NCI-H1105 (cell line): ENCODE measurements at places on chromosomes 16 and 17.

DNA sequence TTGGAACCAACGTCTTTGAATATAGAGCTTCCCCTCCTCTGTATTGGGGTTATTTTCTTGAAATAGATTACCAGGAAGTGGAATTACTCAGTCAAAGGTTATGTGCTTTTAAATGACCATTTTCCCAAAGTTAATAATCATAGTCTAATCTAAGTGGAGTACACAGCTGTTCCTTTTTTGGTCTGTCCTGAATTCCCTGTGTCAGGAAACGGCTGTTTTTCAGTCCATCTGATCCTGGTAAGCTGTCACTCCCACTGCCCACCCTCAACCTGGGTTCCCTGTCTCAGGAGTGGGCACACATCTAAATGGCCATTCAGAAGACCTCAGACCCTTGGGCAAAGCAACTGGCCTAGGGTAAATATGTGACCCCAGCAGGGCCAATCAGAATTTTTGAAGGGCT lies 57.6 kb upstream of the KSR1 start:
- DNase-seq: no peak

GRCh38 chr16:212999-213398 lies 16.2 kb downstream of the LUC7L start:
- DNase-seq: no peak

- DNase-seq: no peak
Measured at GRCh38 chr16:87806261-87806640, 40.5 kb upstream of the KLHDC4 start.

DNA sequence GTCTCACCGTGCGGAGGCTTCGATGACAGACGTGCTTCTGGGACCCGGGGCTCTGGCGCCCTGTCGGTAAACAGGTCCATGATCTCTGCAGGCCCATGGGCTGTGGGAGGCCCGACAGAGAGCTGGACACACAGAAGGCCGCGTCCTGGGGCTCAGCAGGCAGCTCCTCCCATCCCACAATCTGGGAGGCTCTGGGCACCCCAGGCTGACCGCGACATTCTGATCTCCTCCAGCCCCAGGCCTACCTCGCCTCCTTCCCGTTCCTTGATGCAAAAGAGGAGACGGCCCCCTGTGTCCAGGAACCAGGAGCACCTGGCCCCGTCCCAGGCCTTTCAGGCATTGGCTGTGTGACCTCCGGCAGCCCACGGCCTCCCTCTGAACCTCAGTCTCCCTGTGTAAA lies 23.3 kb downstream of the TRARG1 start:
- DNase-seq: no peak

DNA sequence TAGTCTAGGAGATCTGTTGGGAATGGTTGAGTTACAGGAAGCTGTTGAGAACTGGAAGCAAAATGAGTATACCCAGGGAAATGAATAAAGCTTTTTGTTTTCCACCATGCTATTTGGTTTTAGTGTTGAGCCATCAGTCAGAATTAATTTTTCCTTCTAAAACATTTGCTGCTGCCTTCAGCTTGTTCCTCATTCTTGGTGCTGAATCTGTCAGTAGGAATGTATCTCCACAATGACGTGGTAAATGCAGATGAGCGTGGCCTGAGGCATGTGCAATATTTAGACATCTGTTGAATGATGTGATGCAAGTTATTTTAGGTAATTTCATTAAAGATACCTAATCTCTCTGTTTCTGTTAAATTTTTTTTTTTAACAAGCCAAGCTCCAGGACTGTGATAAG lies 10.9 kb downstream of the HAPSTR1 start:
- no peak for DNase-seq

GRCh38 chr17:17702449-17703139 lies 21.3 kb downstream of the RAI1 start:
- peak; percentile 52 for DNase-seq

DNA sequence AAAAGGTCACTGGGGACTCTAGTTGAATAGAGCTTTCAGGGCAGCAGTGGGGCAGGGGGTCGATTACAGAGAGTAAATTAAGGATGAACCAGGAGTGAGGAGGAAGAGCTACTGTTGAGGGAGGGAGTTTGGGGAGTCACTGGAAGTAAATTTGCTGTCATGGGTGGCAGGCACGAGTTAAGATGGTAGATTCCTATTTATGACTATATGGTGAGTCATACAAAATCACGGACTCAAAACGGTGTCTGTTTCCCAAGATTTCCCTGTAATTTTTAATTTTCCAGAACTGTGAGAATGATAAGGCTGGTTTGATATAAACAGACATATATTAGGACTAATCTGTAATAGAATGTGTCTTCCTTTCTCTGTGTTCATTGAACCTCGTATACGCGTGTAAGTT lies 287.6 kb upstream of the GOT2 start:
- DNase-seq: no peak

GRCh38 chr17:49434821-49435670 lies 20.4 kb upstream of the PHB1 start:
- DNase-seq: no peak

DNA sequence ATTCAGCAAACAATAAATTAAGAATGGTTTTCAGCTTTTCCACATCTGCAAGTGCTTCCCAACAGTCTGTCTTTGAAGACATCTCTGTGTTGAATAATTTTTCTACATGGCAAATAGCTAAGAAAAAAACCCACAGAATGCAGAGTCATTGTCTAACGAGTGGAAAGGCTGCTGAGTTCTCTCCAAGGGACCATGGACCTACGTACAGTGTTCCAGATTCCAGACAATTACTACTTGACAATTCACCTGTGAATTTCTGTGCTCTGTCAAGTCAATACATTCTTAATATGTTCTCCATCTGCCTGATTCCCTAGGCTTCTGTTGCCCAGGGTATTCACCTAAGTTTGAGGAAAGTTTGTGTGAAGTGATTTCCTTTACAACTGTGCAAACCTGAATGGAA lies 83.8 kb upstream of the CA10 start:
- DNase-seq: no peak

- no peak for DNase-seq
Measured at GRCh38 chr17:81333616-81334368, 38.7 kb upstream of the SLC38A10 start.

- DNase-seq: no peak
Measured at GRCh38 chr16:2710711-2711231, 9.3 kb downstream of the PRSS27 start.

GRCh38 chr17:75594499-75595283 lies 7.1 kb downstream of the MYO15B start:
- DNase-seq: no peak

DNA sequence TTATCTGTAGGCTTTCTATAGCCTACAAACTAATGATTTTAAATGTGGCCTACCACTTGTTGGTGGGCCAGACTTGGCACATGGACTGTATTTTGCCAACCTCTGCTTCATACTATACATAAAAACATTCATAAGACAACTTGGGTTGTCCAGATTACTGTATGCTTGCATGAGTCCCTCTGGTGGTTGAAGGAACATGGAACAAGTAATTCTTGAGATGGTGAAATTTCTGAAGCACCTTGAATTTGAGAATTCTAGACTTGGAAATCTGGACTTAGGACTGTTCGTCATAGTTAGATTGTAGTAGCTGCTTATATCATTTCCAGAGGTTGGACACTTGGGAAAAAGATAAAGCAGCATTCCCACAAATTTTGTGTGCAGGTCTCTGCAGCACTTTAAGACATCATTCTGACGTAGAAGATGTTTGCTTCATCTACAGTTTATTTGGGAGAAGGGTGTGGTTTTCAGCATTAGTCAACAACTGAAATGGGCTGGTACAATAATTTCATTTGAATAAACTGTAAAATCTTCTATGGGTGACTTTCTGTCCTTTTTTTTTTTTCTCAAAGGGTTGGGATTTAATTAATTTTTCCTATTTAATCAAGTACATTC lies 31.2 kb downstream of the NFATC3 start:
- no peak for DNase-seq

DNA sequence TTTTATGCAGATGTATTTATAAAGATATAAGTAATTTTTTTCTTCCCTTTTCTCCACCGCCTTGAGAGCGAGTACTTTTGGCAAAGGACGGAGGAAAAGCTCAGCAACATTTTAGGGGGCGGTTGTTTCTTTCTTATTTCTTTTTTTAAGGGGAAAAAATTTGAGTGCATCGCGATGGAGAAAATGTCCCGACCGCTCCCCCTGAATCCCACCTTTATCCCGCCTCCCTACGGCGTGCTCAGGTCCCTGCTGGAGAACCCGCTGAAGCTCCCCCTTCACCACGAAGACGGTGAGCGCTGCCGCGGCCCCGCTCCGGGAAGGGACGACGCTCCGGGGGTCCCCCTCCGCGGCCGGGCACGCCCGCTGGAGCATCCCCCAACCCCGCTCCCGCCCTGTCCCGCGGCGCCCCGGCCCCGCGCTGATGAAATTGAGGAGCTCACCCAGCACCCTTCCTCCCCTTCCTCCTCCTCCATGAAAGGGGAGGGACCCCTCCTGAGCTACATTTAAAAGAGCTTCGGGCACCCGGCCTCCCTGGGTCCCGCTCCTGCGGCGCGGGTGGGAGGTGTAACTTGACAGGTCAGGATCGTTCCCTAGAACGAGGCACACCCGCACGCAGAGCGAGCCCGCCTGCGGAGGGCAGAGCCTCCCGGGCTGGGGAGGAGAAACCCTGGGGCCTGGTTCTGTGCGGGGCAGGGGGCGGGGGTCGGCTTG lies 706 bp downstream of the HLF start:
- no peak for DNase-seq

GRCh38 chr16:75566758-75567255 lies 628 bp downstream of the GABARAPL2 start:
- no peak for DNase-seq

DNA sequence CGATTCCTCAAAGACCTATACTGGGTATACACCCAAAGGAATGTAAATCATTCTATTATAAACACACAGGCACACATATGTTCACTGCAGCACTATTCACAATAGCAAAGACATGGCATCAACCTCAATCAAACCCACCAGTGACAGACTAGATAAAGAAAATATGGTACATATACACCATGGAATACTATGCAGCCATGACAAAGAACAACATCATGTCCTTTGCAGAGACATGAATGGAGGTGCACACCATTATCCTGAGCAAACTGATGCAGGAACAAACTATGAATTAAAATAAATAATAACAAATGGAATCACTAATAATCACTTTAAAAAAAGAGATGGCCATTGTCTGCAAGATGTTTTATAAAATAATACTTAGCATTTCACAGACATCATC lies 380.1 kb downstream of the GRIN2A start:
- DNase-seq: no peak

- no peak for DNase-seq
Measured at GRCh38 chr17:40514013-40514875, 12.8 kb upstream of the TNS4 start.

DNA sequence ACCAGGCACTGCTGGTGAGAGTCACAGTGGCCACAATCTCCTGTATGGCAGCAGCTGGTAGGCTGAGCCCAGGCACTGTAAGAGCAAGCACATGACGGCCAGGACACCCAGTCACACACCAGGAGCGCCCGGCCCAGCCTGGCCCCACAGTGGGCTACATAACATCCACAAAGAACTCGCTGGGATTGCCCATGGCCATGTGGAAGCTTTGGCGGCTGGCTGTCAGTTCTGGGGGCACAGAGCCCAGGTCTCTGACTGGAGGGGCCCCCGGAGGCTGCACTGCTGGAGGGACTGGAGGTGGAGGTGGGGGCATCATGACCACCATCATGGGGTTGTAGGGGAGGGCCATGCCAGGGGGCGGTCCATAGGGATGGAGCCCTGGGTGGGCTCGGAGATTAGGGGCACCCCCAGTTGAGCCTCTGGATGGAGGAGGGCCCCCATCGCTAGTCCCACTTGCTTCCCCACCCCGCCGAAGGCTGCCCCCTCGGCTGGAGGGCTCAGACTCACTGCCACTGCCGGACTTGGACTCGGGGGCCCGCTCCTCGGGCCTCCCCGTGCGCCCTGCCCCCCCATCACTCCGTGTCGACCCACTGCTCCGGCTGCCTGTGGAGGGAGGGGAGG lies 6.1 kb downstream of the ACADVL start:
- DNase-seq: no peak

DNA sequence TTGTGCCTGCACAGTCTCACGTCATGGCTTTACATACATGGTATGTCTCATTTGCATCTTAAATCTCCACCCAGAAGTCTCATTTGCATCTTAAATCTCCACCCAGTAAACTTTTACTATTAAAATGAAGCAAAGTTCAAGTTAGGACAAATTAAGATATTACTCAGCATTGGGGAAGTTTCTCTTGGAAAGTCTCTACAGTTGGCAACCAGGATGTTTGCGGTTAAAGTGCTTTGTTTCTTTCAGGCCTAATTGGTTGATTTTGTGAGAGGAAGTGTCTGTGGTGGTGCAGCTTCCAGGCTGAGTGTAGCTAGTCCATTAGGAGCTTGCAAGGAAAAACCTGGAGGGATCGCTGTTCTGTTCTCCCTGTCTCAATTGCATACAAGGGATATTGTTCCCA lies 1373.3 kb upstream of the GOT2 start:
- no peak for DNase-seq

DNA sequence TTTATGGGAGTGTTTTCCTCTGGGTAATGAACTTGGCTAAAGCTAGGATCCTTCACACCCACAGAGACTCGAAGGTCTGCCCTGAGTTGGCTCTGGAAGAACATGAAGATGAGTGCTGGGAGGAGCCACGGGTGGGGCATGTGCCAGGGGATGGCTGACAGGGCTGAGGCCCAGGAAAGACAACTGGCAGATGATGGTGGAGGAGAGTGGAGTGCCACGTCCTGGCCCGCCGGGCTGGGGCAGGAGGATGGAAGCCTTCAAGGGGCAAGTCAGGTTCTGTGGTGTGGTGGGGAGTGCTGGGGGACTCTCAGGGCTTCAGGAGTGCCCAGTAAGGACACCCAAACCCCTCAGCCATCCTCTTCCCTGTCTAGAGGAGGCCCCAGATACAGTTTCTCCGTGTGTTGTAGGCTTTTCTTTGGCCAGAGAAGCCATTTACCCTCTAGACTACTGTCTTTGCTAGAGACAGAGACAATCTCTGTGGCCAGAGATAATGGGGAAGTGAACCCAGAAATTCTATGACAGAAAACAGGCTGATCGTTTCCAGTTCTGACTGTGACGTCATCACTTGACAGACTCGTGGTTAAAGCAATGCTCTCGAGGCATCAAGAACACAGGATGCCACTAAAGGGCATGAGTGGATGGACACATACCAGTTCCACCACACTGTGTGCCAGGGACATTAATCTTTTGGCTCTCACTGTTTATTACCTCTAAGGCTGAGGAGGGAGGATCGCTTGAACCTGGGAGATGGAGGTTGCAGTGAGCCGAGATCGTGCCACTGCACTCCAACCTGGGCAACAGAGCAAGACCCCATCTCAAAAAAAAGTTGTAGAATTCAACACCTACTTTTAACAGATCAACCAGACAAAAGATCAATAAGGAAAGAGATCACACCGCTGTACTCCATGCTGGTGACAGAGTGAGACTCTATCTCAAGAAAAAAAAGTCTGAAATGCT lies 18.6 kb upstream of the SLC5A10 start:
- no peak for DNase-seq

GRCh38 chr16:80027007-80027965 lies 426.7 kb upstream of the MAF start:
- no peak for DNase-seq

DNA sequence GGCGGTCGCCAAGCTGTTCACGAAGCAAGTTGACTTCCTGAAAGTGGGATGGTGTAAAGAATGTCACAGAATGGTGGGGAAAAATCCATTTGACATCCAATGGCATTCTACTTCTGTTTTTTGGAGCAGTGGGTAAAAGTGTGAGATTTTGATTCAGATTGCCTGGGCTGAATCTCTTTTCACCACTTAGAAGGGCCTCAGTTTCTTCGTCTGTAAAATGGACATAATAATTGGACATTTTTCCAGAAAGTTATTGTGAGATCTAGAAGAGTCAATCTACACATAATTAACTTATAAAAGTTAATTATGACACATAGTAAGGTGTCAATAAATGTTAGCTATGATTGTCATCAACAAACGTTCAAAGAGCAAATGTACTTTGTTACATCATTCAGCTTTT lies 3.0 kb downstream of the KRT40 start:
- DNase-seq: no peak

GRCh38 chr17:78338486-78339259 lies 21.2 kb downstream of the SOCS3 start:
- no peak for DNase-seq
